ENCODE measurements at places on chromosomes 12 and 14. TPM values are rescaled to one million over a fixed set of nuclear protein-coding genes. Genes with fewer than 3 reads are reported as not detected.

NUAK1 gene
- total RNA-seq = not detected

SLC25A29 gene
- total RNA-seq = 5.3 TPM

MIP gene
- not detected for total RNA-seq

SLC39A2 gene
- total RNA-seq = not detected

RAD9B gene
- 0.35 TPM for total RNA-seq

KLHDC1 gene
- 3.1 TPM for total RNA-seq

IKZF4 gene
- 22.3 TPM for total RNA-seq

FAM186B gene
- not detected for total RNA-seq

LRRK2 gene
- 0.15 TPM for total RNA-seq

RTL1 gene
- total RNA-seq = not detected

SDR9C7 gene
- total RNA-seq = not detected

GLIPR1L2 gene
- total RNA-seq = 0.27 TPM

ABHD12B gene
- total RNA-seq = 0.64 TPM

GDF3 gene
- not detected for total RNA-seq

C3AR1 gene
- total RNA-seq = 2.7 TPM

POTEG gene
- not detected for total RNA-seq

TPI1 gene
- total RNA-seq = 153 TPM

TAS2R30 gene
- total RNA-seq = 7.2 TPM

KLRK1 gene
- total RNA-seq = 2.7 TPM

FGD4 gene
- total RNA-seq = 0.67 TPM

PTCSC3 gene
- total RNA-seq = not detected

BORCS5 gene
- total RNA-seq = 39.2 TPM

FERMT2 gene
- 0.22 TPM for total RNA-seq

ASCL1 gene
- total RNA-seq = not detected

CCDC177 gene
- not detected for total RNA-seq

CMTM5 gene
- 2.8 TPM for total RNA-seq

TM9SF1 gene
- total RNA-seq = 20.0 TPM

TMEM253 gene
- not detected for total RNA-seq

FZD10 gene
- not detected for total RNA-seq

TRMT5 gene
- total RNA-seq = 2.8 TPM

RIMBP2 gene
- not detected for total RNA-seq

NXPH4 gene
- total RNA-seq = 0.49 TPM

DRAM1 gene
- total RNA-seq = 3.5 TPM

TAS2R50 gene
- 1.6 TPM for total RNA-seq

SMOC1 gene
- not detected for total RNA-seq

TSPAN11 gene
- total RNA-seq = not detected

RNASE7 gene
- total RNA-seq = not detected

SIRT4 gene
- 0.79 TPM for total RNA-seq

NPFF gene
- total RNA-seq = not detected

SNAPC1 gene
- 3.9 TPM for total RNA-seq

PTGER2 gene
- 23.1 TPM for total RNA-seq

HSPB8 gene
- total RNA-seq = not detected

GZMB gene
- not detected for total RNA-seq

EPYC gene
- total RNA-seq = not detected

VRTN gene
- total RNA-seq = not detected

RTN1 gene
- total RNA-seq = 0.42 TPM

ALDH2 gene
- 1.7 TPM for total RNA-seq

PPFIA2 gene
- not detected for total RNA-seq

KRT83 gene
- total RNA-seq = not detected
